ENCODE measurements at places on chromosomes 4 and X. TPM values are rescaled to one million over a fixed set of nuclear protein-coding genes. Genes with fewer than 3 reads are reported as not detected.

CEP135 gene
- 5.7 TPM for total RNA-seq

BST1 gene
- 0.80 TPM for total RNA-seq

- no peak for DNase-seq
Measured at GRCh38 chr4:185071236-185071811, 53.0 kb downstream of the HELT start.

GRCh38 chrX:40773809-40774208 lies 38.5 kb upstream of the MED14 start:
- DNase-seq: no peak

DNA sequence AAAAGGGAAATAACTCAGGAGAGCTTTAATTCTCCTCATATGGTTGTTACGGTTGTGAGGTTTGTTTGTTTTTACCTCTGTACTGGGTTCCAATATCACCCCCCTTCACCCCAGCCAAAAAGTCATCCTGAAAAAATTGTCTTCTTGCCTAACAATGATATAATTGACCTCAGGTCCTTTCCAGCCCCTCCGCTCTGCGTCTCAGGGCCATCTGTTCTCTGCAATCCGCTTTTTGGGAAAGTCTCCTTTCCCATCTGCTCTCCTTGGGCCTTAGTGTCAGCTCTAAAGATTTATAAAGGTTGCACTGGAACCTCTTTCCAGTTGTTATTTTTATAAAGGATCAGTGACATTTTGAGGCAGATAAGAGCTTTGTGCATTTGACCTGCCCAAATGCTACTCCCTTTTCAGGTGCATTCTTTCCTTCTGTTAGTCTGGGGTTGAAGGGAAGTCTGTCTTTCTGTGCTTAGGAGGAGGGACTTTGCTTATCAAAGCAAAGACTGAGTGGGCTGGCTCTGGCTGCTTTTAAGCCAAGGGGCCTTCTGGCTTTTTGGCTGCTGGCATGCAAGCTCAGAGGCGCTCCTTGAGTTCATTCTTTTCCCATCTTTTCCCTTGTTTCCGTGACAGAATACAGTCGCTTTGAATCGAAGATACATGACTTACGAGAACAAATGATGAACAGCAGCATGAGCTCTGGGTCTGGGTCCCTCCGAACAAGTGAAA lies 34.1 kb downstream of the DLG3 start:
- peak; percentile 57 for DNase-seq

- no peak for DNase-seq
Measured at GRCh38 chr4:51942108-51942832, 77.9 kb downstream of the LRRC66 start.

ZAR1 gene
- total RNA-seq: not detected

DNA sequence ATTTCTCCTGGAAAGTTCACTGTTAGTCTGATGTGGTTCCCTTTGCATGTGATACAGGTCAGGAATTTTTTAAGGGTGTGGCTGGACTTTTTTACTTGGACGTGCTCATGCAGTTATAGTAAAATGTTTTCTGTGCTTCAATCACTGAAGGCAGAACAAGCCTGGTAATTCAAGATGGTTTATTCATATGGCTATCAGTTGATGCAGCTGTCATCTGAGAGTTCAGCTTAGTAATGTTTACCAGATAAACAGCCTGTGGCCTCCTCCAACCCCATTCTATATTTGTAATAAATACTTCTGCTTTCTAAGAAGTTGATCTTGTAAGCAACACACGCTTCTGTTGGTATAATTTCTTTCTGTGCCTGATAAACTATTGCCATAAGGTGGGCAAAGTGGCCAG lies 2105.9 kb downstream of the ARAP2 start:
- no peak for DNase-seq

DNA sequence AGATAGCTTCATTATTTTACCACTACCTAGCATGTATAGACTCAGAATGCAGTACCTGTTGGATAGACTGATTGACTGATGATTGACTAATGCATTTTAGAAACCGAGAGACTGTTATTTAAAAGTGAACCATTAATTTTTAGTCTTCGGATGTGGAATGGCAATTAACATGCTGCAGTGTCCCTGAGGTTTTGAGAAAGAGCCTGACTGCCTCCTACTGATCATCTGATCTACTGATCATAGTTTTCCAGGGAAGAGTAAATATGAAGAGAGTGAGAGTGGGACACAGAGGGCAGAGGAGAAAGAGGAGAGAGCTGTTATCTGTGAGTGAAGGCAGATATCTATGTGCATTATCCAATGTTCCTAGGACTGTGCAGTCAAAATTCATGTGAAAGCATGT lies 764.7 kb downstream of the TRIML1 start:
- DNase-seq: no peak

DNA sequence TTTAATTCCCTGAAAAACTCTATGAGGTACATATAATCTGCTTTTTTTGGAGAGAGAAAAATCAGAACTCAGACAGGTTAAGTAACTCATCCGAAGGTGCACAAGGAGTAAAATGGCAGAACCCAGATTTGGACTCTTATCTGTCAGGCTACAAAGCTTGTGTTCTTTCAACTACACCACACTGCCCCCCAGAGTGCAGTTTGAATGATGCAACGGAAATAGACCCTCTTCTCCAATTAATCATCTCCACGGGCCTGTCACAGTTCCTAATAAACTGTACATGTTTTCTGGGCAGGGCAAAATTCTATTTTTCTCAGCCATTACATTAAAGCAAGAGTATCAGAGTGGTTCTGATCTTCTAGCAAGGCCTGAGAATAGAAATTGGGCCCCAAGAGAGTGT lies 35.3 kb upstream of the DCX start:
- peak; percentile 1 for DNase-seq

ACTRT1 gene
- not detected for total RNA-seq
